Suprapubic skin (tissue), 4 donors: ENCODE measurements at places on chromosomes 11 and 22. TPM values are rescaled to one million over a fixed set of nuclear protein-coding genes. Genes with fewer than 3 reads are reported as not detected.

Gene DEPDC7
- total RNA-seq, result 3.7 TPM

Gene SDHAF2
- total RNA-seq, result 52.2 TPM

Gene RAG2
- total RNA-seq, result not detected

DNA sequence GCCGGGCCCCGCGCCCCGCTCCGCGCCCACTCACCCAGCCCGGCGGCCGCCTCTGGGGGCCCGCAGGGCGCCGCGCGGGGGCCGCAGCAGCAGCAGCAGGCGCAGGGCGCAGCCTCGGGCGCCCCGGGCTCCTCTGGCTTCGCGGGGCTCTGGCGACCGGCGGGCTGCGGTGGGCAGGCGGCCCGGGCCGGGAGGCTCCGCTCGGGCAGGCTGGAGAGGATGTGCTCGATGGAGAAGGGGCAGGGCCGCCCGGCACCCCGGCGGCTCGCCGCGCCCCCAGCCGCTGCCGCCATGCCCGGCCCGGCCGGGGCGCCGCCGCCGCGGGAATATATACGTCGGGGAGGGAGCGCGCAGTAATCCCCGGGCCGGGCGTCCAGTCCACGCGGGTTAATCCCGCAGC lies at the start of gene GSC2:
GSC2 (minus strand) TSS at position 302 of the 400 bp plus-strand sequence; CDS start at position 293, 9 bp downstream.
- DNase-seq, result no peak

DNA sequence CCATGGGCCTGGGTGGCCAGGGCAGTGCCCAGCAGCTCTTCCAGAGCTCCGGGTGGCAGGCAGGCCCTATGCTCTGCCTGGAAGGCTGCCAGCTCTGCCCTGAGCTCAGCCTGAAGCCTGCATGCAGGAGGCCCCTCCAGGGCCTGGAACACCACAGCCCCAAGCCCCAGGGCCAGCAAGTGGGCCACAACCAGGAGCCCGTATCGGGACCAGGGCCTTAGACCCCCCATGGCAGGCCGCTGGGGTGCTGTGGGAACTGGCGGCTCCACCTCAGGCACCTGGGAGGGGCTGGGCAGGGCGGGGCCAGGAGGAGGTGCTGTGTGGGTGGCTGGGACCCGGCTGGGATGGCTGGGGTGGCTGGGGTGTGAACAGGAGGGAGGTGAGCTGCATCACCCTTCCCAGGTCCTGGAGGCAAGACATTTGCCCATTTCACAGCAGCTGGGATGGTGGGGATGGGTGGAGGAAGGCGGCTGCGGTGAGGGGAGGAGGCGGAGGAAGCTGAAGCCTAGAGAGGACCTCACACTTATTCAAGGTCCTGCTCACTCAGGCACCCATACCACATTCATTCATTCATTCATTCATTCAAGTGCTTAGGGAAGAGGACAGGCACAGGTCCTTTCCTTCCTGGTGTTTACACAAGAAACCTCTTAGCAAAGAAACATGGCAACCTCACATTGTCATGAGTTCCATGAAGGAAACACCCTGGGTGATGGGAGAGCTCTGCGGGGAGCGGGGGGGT lies at the start of gene KCNK7:
KCNK7 (minus strand) TSS at position 258 of the 739 bp plus-strand sequence; CDS start at position 230, 28 bp downstream.
- peak; percentile 71 for DNase-seq

DNA sequence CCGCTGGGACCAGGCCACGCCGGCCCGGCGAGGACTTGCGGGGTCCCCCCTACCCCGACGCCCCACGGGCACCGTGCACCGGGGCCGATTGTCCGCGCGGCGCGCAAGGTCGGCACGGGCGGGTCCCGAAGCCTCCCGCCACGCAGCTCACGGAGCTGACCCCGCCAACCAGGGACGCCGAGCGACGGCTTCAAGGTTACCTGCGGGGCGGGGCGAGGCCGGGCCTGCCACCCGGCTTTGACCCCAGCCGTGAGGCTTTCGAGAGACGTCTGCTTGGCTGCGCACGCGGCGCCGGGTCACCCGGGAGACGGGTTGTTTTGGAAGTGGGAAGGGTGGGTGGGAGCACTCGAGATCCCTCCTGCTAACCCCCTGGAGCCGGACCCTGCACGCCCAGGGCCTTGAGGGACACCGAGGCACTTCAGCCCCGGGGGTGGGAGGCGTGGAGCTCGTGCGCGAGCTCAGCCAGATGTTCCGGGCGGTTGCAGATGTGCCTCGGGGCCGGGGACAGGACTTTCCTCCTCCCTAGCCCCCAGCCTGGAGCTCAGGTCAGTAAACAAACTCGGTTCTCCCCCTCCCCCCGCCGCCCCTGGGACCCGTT lies 3.2 kb upstream of the WNT11 start:
- no peak for DNase-seq

GRCh38 chr22:29332886-29333496 lies 17.5 kb upstream of the RASL10A start:
- peak; percentile 57 for DNase-seq
